ENCODE measurements at places on chromosomes 5 and 9. TPM values are rescaled to one million over a fixed set of nuclear protein-coding genes. Genes with fewer than 3 reads are reported as not detected.
A peak's percentile ranks its signal among the peaks of the same experiment; 100 is the strongest.

DNA sequence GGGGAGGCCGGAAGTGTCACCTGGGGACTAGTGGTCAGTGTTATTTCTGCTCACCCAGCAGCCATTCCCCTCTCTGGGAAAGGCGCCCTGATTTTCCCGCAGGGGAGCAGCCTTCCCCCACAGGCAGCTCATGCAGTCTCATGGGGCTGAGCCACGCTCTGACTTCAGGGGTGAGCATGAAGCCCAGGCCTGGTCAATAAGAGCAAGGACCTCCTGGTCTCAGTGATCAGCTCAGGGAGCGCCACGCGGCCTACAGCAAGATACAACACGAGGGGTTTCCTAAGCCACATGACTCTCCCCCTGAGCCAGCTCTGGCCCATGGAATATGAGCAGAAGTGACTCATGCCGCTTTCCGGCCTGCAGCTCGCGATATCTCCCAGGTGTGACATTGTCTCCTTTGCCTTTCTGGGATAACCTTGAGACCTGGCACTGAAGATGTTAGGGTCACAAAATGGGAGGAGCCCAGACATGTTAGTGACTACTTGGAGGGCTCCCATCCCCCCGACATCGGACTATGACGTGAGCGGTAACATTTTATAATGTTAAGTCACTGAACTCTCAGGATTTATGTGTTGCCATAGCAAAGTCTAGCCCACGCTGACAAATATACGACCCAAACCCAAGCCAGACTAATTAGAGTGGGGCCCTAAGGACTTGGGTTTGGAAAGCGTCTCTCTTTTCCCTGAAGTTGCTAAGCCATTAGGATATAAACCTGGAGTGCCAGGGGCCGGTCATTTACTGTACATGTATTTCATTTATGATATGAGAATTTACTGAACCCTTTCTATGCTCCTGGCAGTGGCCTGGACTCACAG is 46.5 kb upstream of the GFPT2 start:
- H3K4me1 ChIP-seq = no peaks in the 10 kb centered on the region
- H3K4me3 ChIP-seq = no peak overlapping the region
- H3K27me3 ChIP-seq = peaks cover 6% of the 10 kb centered on the region
- no peak for DNase-seq
- H3K36me3 ChIP-seq = no peaks in the 10 kb centered on the region

FOXD4L4 gene
- 0.33 TPM for total RNA-seq

DNA sequence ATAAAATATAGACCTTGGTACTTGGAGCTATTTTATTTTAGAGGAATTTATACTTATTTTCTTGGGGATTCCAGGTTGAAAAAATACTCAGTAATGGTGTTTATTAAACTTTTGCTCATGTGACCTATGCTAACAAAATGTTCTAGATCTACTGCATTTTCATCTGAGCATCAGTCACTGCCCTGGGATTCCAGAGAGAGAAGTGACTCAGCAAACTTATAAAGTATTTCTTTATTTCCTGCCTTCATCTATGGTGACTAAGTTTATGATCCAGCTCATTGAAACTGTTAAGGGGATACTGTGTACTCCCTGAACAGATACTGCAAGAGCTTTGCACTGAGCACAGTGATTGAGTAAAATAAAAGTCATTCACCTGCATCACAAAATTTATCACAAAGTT is 298.5 kb upstream of the CDH18 start:
- DNase-seq = no peak
- no peak overlapping the region for H3K27ac ChIP-seq
- H3K4me1 ChIP-seq = no peaks in the 10 kb centered on the region

DNA sequence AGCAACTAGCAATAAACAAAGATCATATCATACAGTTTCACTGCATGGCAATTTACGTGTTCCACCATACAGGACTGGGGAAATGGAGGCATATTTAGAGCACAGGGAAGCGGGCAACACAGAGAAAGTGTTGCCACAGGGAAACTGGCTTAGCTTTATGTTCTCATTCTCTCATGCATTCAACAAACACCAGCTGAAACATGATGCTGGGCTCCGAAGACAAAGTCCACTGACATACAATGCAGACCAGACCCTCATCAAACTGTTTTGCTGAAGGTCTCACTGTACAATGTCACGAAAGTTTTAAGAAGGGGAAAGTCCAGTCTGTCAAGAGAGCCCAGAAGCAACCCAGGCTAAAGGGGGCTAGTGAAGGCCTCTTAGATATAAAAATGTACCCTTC is 115.1 kb downstream of the MAPKAP1 start:
- H3K27ac ChIP-seq = no peak overlapping the region
- H3K27me3 ChIP-seq = no peaks in the 10 kb centered on the region
- peaks cover 7% of the 10 kb centered on the region for H3K36me3 ChIP-seq
- H3K4me3 ChIP-seq = no peak overlapping the region
- no peak for DNase-seq
- H3K4me1 ChIP-seq = peaks cover 55% of the 10 kb centered on the region

DNA sequence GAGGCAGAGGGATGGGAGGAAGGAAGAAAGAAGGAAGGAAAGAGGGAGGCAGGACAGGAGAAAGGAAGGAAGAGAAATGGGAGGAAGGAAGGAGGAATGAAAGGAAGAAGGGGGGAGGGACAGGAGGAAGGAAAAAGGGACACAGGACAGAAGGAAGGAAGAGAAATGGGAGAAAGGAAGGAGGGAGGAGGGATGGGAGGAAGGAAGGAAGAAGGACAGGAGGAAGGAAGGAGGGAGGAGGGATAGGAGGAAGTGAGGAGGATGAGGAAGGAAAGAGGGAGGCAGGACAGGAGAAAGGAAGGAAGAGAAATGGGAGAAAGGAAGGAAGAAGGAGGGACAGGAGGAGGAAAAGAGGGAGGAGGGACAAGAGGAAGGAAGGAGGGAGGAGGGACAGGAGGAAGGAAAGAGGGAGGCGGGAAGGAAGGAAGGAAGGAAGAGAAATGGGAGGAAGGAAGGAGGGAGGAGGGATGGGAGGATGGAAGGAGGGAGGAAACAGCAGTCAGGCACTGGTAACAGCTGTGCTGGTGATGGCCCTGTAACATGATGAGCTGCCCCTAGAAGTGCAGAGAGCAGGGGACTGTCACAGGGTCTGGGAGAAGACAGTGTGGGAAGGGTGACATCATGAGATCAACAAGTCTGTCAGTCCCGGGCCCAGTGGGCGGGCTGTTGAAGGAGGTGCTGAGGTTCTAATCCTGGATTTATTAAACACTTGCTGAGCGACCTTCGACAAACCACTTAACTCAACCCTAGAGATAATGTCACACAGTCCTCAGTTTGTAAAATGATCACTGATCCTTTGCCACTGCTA is 10.7 kb upstream of the IRX1 start:
- H3K4me1 ChIP-seq = no peaks in the 10 kb centered on the region
- DNase-seq = no peak
- peaks cover 4% of the 10 kb centered on the region for H3K36me3 ChIP-seq

NR2F1 gene
- total RNA-seq = not detected

CD274 gene
- total RNA-seq = 97.1 TPM

DNA sequence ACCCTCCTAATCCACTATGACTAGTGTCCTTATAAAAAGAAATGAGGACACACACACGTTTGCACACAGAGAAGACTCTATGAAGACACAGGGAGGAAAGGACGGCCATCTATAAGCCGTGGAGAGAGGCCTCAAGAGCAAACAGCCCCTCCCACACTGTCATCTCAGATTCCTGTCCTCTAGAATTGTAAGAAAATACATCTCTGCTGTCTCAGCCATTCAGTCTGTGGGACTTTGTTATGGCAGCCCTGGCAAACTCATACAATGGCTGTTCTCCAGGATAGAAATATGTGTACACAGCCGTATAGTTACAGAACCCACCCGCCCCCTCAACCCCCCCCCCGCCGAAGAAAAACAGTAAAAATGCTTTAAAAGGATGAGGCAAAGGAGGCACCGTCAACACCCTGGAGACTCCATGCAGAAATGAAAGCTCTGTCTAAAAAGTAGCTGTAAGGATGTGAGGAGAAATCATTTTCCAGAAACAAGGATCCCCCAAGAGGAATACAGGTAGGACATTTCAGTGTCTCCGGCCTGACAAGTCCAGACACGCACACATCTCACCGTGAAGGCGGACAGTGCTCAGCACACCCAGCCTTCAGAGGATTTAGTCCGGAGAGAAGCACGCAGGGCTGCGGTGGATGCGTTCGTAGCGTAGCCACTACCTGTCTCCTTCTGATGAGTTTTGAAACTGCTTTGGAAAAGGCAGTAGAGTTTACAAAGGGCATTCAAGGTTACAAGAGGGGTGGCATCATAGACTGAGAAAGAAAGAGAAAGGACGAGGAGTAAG is 110.8 kb upstream of the ERCC6L2 start:
- peaks cover 22% of the 10 kb centered on the region for H3K27me3 ChIP-seq
- H3K4me1 ChIP-seq = peaks cover 13% of the 10 kb centered on the region
- no peaks in the 10 kb centered on the region for H3K36me3 ChIP-seq
- no peak for DNase-seq

GRCh38 chr9:127059030-127059429 is 63.4 kb downstream of the ANGPTL2 start:
- H3K27me3 ChIP-seq = no peaks in the 10 kb centered on the region
- no peak overlapping the region for H3K4me3 ChIP-seq
- peaks cover 15% of the 10 kb centered on the region for H3K4me1 ChIP-seq

PRDM9 gene
- not detected for total RNA-seq

DNA sequence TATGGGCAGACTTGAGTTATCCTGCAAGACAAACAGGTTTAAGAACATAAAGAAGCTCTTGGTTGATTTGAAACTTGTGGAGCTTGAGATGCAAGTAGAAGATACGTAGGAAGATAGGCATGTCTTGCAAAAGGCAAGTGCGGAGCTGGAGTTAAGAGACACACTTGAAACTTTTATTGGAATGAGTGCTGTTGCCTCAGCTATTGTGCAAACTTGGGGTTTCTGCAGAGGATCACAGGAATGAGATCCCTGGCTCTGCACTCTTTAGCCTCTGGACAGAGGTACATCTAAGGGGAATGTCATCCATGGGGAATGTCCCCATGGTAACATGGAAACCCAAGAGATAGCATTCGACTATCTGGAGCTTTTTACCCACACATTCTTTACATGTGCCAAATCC is 121.1 kb downstream of the ADCY2 start:
- H3K4me3 ChIP-seq = no peak overlapping the region
- DNase-seq = no peak
- no peak overlapping the region for H3K27ac ChIP-seq
- H3K4me1 ChIP-seq = no peaks in the 10 kb centered on the region
- no peaks in the 10 kb centered on the region for H3K36me3 ChIP-seq

APBA1 gene
- total RNA-seq = 0.57 TPM

DNA sequence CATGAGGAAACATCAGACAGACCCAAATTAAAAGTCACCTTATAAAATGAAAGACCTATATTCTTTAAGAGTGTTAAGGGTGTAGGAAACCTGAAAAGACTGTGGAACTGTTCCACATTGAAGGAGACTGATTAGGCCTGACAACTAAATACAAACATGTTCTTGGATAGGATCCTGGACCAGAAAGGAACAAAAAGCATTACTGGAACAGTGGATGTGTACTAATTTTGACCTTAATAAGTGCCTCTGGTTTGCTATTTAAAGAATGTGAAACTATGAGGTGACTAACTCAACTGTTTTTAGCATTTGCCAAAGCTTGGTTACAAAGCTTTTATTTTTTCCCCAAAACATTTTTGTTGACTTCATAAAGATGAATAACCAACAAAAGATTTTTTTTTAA is 340.6 kb downstream of the CAAP1 start:
- H3K27ac ChIP-seq = no peak overlapping the region
- H3K36me3 ChIP-seq = peaks cover 4% of the 10 kb centered on the region
- no peaks in the 10 kb centered on the region for H3K27me3 ChIP-seq

SLC45A2 gene
- total RNA-seq = 0.56 TPM

DNA sequence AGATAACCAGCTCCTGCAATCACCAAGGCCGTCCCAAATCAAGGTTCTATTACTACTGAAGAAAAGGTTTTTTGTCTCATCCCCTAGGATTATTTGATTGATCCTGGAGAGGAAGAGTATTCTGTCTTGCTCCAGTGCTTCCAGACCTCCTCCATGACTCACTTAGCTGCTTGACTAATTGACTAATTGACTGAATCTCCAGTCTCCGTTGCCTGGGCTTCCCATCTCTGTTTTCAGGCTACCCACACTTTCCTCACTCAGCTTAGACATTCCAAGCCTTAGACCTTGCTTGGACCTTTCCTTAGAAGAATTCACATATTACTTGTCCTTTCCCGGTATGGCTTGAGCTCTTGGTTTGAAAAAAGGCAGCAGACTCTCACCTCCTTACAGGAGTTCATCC is 60.6 kb downstream of the FRMD3 start:
- H3K4me1 ChIP-seq = peaks cover 12% of the 10 kb centered on the region
- no peak overlapping the region for H3K27ac ChIP-seq
- peaks cover 8% of the 10 kb centered on the region for H3K27me3 ChIP-seq
- no peak overlapping the region for H3K4me3 ChIP-seq
- no peak for DNase-seq

DNA sequence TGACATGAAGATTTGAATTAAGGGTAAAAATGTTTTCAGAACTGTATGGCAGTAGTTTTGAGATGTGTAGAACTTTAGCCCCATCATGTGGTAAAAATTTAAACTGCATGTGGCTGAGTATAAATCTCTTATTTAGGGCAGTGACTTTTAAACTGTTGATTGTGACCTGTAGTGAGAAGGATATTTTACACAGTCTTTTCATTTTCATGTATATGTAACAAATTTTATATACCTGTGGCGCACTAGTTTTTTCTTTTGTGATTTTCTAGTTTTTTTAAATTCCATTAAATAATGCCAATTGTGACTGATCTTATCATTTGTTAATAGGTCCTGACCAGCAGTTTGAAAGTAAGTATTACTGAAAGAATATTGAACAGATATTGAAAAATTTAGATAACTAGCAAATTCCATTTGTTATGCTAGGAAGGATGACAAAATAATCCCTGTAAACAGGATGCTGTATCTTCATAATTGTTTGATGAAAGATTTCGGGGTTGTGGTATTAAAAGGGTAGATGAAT is 47.2 kb downstream of the GPBP1 start:
- H3K36me3 ChIP-seq = no peaks in the 10 kb centered on the region
- H3K4me1 ChIP-seq = peaks cover 25% of the 10 kb centered on the region
- peak overlapping the region; percentile 84 for H3K27ac ChIP-seq

- H3K27me3 ChIP-seq = peaks cover 20% of the 10 kb centered on the region
- no peaks in the 10 kb centered on the region for H3K36me3 ChIP-seq
- peaks cover 11% of the 10 kb centered on the region for H3K4me1 ChIP-seq
- H3K4me3 ChIP-seq = no peak overlapping the region
Measured at GRCh38 chr9:95346021-95346420, 28.5 kb upstream of the FANCC start.

DNA sequence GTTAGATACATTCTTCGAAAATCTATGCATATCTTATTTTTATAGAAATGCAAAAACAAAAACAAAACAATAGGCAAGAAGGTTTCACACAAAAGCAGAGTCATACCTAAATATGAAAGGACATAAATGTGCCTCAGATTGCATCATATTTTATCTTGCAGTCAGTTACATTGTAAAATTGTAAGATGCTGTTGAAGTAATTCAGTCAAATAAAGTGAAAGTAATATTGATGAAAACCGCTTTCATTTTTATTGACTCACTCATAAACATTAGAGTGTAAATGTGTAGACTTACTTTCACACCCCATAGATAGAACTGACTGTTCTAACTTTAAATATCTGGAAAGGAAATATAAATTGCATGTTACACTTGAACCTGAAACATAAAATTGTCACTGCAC is 931.5 kb upstream of the NUDT12 start:
- H3K36me3 ChIP-seq = no peaks in the 10 kb centered on the region
- DNase-seq = no peak
- H3K27me3 ChIP-seq = no peaks in the 10 kb centered on the region
- no peaks in the 10 kb centered on the region for H3K4me1 ChIP-seq
- H3K27ac ChIP-seq = no peak overlapping the region
- H3K4me3 ChIP-seq = no peak overlapping the region
